Suppressor macrophage treated with lipopolysaccharide for 4 hours (primary cell): ENCODE measurements at places on chromosomes 2 and 18.

- DNase-seq = peak; percentile 77
Observed at GRCh38 chr2:172095146-172095904, 7.4 kb downstream of the DLX2 start.

- DNase-seq = no peak
Observed at GRCh38 chr2:130743278-130743677, 12.1 kb upstream of the AMER3 start.

DNA sequence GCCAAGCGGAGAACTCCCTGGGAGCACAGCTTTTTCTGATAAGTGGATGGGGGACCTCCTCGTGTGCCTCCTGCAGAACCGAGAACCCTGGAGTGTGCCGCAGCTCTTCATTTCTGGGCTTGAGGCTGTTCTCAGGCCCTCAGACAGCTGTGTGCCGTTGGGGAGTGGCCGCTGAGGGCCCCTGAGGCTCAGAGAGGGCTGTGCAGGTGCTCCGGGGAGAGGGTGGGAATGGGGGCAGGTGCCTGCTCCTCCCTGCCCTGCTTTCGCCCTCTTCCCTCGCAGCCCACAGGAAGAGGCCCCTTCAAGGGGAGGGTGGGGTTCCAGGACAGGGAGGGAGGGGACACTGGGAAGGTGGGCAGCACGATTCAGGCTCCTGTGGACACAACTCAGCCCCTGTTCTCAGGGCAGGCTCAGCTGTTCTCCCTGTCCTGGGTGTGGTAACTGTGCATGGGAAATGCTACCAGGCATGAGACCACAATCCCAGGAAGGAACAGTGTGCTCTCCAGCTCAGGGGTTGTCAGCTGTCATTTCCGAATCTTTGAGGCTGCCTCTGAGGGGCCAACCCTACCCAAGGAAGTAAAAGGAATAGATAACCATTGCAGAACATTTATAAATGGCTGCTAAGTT, 11.3 kb downstream of the LCT start:
- DNase-seq = no peak

DNA sequence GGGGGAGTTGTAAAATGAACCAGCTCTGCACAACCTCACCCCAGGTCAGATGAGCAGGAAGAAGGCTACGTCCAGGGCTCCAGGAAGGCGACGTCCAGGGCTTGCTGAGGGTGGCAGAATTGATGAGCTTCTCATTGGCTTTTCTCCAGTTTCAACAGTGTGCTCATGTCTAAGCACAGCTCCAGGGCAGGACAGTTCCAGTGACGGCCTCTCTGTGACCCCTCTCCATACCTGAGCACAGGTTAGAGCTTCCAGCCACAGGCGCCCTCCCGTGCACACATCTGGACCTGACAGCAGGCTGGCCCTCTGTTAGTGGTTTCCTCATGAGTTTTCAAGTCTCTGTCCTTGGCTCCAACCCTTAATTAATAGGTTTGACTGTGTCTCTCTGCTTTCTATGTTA, 327.6 kb downstream of the ZNF516 start:
- no peak for DNase-seq

GRCh38 chr2:241835611-241836010, 23.1 kb downstream of the PDCD1 start:
- DNase-seq = no peak

- DNase-seq = peak; percentile 71
Observed at GRCh38 chr18:830315-830901, 18.4 kb upstream of the YES1 start.

- no peak for DNase-seq
Observed at GRCh38 chr2:11705063-11705462, 35.1 kb upstream of the NTSR2 start.

- peak; percentile 47 for DNase-seq
Observed at GRCh38 chr2:200367155-200367554, 60.7 kb downstream of the SPATS2L start.

DNA sequence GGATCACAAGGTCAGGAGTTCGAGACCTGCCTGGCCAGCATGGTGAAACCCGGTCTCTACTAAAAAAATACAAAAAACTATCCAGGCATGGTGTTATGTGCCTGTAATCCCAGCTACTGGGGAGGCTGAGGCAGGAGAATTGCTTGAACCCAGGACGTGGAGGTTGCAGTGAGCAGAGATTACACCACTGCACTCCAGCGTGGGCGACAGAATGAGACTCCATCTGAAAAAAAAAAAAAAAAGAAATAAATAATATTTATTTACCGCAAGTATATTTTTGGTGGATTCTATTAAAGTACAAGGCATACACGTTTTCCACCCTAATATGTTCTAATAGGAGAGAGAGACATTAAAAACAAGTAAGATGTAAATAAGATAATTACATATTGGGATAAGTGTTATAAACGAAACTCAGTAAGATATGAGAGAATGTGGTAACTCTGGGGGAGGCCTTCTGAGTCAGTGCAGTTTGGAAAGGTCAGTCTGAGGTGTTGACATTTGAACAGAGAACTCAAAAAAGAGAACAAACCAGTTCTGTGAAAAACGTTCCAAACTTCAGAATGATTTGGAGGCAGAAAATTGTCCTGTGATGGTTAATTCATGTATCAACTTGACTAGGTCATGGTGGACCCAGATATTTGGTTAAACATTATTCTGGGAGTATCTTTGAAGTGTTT, 8.8 kb upstream of the POLI start:
- DNase-seq = peak; percentile 92

GRCh38 chr2:235754357-235755207, 260.7 kb downstream of the AGAP1 start:
- no peak for DNase-seq

DNA sequence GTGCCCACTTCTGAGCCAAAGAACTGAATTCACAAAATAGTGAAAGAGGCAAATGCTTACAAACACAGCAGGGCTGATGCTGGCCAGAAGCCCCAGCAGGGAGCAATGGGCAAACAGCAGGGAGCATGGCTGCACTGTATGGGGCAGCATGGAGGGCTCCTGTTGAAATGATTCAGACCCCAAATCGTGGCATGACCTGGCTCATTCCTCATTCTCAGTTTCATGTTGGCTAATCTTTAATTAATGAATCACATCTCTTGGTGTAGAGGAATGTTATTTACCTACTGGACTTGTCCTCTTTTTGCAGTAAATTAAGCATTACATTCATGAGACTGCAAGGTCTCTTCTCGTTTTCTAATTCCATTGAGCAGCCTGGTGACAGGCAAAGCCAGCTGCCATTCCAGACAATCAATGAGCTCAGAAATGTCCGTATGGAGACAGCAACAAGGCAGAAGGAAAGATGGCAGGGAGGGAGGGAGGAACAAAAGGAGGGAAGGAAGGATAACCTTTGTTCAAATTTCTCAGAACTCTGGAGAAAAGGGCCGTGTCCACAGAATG, 84.9 kb upstream of the ST8SIA3 start:
- DNase-seq = no peak

DNA sequence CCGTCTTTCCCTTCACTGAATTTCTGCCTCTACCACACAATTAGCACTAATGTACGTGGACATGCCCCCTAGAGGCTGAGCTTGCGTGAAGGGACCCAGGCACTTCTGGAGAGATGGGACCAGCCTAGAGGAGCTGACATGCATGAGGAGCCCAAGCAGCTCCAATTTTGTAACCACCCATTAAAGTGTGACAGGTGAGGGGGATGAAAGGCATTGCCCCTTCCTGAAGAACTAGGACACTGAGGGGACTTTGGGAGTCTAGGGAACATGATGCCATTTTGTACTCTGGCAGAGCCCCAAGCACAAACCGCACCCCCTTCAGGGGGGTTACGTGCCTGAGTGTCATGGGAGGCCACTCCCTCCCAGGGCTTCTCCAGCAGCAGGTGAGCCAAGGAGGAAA, 63.6 kb downstream of the HNRNPLL start:
- no peak for DNase-seq

DNA sequence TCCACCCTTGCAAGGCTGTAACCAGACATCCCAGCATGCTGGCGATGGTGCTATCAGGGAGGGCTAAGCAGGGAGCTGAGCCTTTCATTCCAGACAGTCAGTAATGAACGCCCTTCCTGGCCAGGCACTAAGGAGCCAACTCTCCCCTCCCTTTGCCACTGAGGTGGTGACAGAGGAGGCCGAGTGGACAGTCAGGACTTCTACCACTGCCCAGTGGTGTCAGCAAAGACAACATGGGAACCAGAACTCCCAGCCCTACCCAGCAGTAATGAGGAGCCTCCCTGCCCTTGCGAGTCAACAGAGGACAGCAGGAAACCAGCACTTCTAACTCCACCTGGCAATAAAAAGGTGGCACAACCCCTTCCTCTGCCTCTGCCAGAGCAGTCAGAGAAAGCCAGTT, 68.6 kb downstream of the ZAP70 start:
- DNase-seq = no peak

DNA sequence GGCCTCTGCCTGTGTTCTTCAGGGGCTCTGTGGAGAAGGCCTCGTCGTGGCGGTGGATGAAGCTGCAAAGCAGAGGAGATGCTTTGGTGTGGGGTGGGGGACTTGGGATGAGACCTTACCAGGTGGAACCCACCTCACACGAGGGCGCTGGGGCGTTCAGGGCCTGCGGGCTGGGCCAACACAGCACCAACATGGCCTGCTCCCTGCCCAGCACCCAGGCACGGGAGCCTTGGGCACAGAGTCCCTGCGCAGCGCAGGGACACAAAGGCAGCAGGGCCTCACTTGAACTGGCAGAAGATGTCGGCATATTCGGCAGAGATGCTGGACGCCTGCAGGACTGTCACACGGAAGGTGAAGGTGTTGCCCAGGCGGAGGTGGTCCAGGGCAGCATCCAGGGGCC, 53.8 kb downstream of the AQP12A start:
- DNase-seq = no peak

GRCh38 chr2:206154197-206154596, 5.0 kb downstream of the NDUFS1 start:
- DNase-seq = peak; percentile 9

GRCh38 chr2:23495661-23496114, 110.7 kb downstream of the KLHL29 start:
- no peak for DNase-seq

DNA sequence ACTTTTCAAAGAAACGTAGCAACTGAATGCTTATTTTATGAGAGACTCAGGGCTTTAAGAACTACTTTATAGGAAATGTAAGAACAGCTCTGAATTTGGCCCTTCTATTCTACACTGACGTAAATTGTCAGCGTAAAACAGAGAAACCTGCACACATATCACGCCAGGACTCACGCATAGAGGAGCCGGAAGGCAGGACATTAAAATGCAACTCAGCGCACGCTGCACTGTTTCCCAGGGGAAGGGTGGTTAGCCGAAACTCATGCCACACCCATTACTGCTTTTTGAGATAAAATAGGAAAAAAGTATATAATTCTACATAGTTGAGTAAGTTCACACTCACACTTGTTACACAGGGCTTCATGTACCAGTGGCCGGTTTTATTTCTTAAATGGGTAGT, 7.4 kb downstream of the TUBB6 start:
- DNase-seq = no peak

DNA sequence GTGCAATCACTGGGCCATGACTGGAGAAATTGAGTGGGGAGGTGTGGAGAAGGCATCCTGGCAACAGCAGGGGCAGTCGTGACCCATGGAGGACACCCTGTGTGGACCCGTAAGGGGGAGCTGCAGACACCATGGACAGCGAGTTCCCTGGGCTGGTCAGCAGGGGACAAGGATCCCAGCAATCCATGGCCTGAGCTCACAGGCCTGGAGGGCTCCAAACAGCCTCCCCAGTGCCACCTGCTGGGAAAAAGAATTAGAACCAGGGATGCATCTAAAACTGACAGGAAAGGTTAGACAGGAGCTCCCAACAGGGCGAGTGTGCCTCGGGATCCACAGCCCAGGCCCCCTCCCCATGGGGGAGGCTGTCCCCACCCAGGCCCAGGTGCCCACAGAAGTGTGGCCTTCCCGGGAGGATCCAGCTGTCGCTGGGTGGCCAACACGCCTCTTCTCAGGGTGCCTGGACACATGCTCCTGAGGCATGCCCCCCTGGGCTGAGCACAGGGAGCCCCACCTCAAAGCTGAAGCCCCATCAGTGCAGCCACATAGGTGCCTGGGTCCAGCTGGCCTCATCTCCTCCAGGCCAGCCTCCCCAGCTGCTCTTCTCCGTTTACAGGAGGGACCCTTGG, 20.5 kb upstream of the KIF1A start:
- DNase-seq = peak; percentile 41

- no peak for DNase-seq
Observed at GRCh38 chr2:11839916-11840315, 93.5 kb downstream of the LPIN1 start.

DNA sequence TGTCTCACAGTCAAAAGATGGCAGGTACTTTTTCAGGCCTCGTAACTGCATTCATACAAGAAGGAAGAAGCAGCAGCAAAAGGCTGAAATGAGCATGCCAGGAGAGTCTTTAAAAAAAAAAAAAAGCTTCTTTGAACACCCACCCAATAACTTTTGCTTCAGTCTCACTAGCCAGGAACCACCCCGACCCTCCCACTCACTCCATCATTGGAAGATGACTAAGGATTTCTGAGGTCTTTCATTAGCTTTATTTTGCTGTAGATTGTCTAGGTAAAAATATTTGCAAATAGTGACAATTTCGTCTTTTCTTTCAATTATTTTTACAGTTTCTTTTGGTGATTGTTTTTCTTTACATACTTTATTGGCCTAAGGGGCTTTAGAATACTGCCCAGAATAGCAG, 37.9 kb downstream of the RBBP8 start:
- peak; percentile 21 for DNase-seq

DNA sequence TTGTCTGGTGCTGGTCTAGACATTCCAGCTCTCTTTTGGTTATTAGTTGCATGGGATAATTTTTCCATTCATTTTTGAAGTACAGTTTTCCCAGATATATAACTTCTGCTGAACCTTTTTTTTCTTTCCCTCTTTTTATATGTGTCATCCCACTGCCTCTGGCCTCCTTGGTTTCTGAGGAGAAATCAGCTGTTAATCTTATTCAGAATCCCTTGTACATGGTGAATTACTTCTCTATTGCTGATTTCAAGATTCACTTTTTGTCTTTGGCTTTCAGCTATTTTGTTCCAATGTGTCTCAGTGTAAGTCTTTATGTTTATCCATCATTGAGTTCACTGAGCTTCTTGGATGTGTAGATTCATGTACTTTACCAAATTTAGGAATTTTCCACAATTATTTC, 99.7 kb downstream of the ARHGEF4 start:
- no peak for DNase-seq

- DNase-seq = no peak
Observed at GRCh38 chr2:1234731-1235308, 178.4 kb upstream of the TPO start.

- DNase-seq = no peak
Observed at GRCh38 chr18:40407909-40408308, 1547.1 kb upstream of the PIK3C3 start.

- no peak for DNase-seq
Observed at GRCh38 chr2:153455861-153456260, 22.7 kb downstream of the RPRM start.

- DNase-seq = peak; percentile 32
Observed at GRCh38 chr2:138373993-138374408, 127.6 kb upstream of the SPOPL start.
